NCI-H1436 treated with DMSO at 0.1 percent for 48 hours (cell line): ENCODE measurements at places on chromosomes 16 and 17.

GRCh38 chr17:40309031-40309948 lies at the start of gene RARA:
Gene RARA, plus strand, starts transcription at chr17:40309180. Its CDS starts 22,039 bp downstream, at chr17:40331219.
- DNase-seq = no peak

DNA sequence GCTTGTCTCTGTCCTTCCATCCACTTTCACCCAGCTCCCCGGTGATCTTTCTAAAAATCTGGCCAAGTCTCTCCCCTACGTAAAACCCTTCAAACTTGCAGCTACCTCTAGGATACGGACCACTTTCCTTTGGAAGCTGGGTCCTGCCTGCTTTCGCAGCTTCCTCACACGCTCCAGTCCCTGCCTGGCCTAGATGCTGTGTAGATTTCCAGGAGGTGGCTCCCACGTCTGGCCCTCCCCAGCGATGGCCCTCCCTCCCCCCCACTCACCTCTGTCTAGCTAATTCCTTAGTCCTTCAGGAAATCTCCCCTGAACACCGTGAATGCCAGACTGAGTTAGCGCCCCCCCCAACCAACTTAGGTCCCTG lies 579 bp upstream of the LRRC59 start:
- DNase-seq = no peak

DNA sequence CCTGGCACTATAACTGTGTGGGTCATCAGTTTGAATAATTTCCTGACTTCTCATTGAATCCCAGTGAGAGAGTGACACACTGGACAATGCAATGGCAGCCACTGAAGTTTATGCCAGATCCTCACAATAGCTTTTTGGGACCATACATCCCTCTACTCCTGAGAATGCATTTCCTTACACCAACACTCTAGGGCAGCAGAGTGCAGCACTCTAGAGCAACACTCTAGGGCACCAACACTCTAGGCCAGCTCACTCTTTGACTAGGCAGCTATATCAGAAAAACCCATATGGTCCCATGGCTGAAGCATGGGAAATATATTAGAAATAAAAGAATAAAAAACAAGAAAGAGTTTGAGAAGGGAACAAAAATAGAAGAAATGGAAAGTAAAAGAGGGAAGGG lies 309.2 kb downstream of the MAP2K6 start:
- DNase-seq = no peak

DNA sequence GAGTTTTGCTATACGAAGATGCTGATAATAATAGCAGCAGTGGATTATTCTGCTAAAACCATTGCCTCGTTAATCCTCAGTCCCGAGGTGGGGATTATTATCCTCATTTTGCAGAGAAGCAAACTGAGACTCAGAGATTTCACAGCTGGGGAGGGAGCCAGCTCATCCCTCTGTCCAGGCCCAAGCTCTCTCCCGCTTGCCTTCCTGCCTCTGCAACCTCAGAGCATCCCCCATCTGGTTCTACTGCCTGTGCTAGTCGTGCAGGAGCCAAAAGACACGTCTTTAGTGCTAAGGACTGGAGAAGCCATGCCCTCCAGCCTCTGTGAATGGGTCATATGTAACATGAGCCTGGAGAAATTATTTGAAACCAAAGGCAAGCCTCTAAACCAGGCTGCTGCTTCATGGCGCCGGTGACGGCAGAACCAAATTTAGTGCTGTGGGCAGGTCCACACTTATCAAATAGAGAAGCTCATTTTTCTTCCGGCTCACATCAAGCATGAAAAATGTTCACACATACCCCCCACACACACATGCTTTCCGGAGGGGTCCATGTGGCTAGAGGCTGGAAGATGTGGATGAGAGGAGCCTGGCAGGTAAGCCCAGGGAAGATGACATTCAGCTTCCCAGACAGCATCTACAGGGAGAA lies 13.5 kb downstream of the MAPT start:
- no peak for DNase-seq

DNA sequence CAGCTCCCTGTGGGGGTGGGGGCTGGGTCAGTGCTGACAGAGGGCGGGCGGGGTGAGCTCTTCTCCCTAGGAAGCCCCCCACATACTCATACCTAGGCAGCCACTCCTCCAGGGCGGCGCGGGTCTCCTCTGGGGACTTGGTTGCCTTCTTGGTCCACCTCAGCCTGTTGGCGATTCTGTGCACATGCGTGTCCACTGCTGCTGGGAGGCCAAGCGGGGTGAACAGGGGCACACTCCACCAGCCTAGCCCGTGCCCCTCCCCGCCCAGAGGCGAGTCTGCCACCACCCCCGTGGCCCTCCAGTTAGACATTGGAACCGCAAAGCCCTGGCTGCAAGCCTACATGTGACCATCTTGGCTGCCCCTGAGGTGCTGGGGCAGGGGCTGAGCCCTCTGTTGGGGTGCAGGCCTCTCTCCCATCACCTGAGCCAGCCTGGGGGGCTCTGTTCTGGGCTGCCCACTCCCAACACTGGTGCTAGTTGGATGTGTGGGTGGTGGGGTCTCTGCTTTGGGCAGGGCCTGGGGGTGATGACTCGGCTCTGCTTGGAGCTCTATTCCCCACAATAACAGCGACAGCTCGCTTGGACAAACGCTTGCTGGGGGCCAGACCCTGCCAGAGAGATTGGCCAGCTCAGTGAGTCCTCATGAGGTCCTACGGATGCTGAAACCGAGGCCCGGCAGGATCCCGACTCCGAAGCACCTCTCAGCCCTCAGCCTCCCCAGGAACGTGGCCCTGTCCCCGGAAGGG lies 7.4 kb downstream of the NTHL1 start:
- DNase-seq = no peak

DNA sequence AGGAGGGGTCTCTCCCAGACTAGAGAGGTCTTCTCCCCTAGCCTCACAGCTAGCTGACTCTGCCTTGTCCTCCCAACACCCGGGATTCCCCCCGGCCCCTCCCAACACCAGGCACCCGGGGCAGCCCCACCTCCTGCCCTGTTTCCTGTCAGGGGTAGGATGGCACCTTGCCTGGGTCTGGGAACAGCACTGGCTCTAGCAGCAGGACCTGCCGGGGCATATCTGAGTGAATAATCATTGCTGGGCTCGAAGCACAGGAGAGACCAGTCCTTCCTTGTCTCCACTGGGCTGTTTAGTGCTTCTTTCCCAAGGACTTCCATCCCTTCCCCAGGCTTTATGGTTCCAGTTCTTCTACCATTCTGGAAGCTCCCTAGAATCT lies 25.7 kb downstream of the MINK1 start:
- DNase-seq = no peak

DNA sequence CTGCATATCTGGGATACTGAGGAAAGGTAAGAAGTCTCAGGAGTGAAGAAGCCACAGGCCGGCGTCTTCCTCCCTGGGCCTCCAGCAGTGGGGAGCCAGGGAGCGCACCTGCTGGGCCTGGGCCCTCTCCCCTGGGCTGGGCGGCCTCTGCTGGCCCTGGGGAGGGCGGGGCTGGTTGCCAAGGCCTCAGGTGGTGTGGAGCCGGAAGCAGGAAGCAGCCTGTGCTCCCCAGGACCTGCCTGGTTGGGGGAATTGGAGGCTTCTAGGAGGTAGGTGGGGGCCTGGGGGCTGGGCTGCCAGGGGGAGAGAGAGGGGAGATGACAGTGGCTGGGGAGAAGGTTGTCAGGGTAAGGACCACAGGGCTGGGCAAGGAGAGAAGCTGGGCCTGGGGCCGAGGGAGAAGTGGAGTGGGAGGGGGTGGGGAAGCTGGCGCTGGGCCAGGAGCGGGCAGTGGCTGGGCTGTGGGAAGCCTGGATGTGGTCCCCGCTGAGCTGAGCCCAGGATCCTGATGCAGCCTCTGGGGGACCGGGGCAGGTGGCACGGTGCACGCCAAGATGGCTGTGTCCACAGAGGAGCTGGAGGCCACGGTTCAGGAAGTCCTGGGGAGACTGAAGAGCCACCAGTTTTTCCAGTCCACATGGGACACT lies at the start of gene SMIM22:
SMIM22 (plus strand) TSS at position 189 of the 647 bp plus-strand sequence; CDS start at position 555, 366 bp downstream.
- no peak for DNase-seq

GRCh38 chr17:41521574-41522261 lies 3.0 kb upstream of the KRT15 start:
- DNase-seq = no peak

- DNase-seq = no peak
Observed at GRCh38 chr17:55063885-55064874, 95.6 kb downstream of the STXBP4 start.

GRCh38 chr16:85570213-85570734 lies 42.8 kb upstream of the GSE1 start:
- DNase-seq = no peak

- no peak for DNase-seq
Observed at GRCh38 chr17:80381416-80381923, 33.5 kb upstream of the ENDOV start.

GRCh38 chr17:13421581-13422130 lies 180.1 kb downstream of the HS3ST3A1 start:
- DNase-seq = no peak

GRCh38 chr17:27563532-27563931 lies 67.5 kb upstream of the LGALS9 start:
- no peak for DNase-seq

DNA sequence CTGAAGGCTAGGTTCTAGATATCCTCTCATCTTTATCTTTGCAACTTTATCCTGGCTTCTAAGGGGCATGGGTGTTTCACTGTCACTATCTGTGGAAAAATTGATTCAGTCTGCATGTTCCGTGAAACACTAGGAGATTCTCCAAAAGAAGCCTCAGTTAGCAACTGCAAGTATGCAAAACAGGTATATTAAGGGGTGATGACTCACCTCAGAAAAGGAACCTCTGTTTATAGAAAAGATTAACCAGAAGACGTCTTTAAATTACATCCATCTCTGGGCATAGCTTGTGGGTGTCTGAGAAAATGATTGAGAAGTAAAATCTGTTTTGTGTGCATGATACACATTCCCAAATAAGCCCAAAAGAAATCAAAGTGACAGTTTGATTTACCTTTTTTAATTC lies 353.8 kb upstream of the HSBP1 start:
- no peak for DNase-seq

DNA sequence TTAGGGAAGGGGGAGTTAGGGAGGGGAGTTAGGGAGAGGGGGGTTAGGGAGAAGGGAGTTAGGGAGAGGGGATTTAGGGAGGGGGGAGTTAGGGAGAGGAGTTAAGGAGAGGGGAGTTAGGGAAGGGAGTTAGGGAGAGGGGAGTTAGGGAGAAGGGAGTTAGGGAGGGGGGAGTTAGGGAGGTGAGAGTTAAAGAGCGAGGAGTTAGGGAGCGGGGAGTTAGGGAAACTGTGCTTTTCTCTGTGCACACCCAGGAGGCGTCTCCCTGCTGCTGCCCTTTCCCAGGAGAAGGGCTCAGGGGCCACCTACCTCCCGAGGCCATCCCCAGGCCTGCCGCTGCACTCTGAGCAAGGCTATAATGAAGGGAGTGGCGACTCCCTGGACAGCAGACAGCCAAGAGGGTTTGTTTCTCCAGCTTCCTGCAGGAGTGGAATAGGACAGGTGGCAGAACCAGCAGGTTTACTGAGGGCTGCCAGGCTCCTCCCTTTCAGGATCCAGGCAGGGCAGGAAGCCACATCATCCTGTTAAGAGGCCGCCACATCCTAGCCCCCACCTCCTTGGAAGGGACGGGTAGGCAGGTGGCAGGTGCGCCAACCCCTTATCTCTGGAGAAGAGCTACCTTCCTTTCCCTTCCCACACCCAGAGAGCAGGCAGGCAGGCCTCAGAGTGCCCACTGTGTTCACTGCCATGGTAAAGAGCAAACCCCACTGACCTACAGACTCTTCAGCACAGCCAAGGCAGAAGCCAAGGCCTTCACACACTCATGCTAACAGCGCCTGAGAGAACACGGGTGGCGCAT lies 4.3 kb downstream of the CANT1 start:
- DNase-seq = peak; percentile 55

DNA sequence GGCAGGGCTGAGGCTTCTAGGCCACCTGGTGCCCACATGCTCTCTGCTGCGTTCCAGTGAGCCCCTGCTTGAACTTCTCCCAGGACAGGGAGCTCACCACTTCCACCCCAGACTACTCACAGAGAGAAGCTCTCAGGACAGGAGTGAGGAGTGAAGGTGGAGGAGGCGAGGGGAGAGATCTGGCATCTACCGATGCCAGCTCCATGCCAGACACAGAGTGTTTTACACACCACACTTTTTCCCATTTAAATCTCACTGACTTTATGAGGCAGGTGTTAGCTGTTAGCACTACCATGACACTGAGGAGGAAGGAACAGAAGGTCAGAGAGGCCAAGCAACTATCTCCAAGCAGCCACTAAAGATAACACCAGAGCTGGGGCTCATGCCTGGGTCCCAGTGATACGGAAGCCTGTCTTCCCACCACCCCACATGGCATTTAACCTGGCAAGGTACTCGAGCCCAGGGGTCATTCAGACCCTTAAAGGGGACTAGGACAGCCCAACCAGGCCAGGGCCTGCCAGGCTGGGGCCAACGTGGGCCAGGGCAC lies 6.8 kb downstream of the FAM83G start:
- DNase-seq = no peak

DNA sequence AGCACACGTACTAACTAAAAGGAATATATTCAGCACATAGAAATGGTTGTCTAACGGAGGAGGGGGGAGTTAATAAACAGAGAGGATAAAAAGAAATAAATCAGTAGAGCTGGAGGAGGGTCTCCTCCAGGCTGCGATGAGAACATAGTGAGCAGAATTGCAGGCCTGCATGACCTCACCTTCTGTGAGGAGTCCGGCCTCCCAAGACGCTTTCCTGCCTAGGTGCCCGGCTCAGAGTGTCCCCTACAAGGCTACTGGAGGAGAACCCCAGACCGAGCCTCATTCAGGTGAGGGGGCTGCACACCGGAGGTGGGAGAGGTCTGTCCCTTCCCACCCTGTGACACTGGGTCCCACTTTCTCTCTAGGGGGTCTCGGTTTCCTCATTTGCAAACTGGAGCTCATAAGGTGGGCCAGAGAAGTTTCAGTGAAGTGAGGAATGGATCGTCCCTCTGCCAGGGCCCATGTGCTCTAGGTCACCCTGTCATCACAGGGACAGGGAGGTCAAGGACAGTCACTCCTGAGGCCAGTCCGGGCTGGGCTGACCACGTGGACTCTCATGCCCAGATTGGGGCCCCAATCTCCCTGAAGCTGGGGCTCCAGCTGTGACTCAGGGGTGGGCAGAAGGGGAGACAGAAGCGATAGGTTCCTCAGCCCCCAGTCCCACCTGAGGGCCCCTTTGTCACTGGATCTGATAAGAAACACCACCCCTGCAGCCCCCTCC lies 3.3 kb upstream of the HBM start:
- no peak for DNase-seq

DNA sequence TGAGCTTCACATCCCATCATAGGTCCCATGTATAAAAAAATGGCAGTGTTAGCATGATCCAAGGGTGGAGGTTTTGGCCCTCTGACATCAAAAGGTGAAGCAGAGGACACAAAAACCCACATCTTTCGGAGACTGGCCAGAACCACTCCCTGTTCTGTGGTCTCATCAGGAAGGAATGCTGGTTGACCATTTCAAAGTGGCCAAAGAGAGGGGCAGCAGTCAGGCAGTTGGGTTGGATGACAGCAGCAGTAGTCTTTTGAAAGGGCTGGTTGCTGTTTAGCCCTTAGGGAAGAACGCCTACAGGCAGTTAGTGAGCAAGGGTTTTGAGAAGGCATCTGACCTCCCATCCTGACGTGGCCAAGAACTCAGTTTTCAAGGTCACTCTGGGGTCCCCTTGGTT lies 40.5 kb downstream of the LCMT1 start:
- no peak for DNase-seq
